ENCODE measurements at places on chromosomes 2 and 18.

- DNase-seq: no peak
These were observed 142.0 kb downstream of the COL6A3 start for GRCh38 chr2:237271698-237272652.

DNA sequence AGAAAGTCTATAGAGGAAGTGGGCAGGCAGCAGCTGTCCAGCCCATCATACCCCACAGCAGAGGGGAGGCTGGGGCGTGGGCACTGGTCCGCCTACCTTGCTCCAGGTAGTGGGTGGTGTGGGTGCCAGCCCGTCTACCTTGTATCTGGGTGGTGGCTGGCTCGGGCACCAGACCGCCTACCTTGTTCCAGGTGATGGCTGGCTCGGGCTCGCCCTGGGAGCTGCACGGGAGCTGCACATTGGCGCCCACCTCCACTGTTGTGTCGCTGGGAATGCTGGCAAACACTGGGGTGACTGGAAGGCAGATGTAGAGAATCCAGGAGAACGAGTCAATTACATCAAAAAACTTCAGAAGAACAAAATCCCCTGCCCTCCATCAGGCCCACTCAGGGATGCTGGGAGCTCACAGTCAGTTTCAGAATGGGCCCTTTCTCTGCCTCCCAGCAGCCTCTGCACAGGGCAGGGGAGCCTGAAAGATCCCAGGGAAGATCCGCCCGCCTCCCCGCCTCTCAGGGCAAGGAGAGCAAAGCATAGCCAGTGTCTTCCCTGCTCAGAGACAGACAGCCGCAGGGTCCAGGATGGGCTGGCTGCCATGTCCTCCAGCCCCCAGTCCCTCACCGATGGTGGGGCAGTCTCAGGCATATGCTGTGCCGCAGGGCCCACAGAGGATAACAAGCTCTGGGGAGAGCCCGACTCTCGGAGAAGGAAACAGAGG lies 82.3 kb downstream of the PXDN start:
- DNase-seq: no peak

DNA sequence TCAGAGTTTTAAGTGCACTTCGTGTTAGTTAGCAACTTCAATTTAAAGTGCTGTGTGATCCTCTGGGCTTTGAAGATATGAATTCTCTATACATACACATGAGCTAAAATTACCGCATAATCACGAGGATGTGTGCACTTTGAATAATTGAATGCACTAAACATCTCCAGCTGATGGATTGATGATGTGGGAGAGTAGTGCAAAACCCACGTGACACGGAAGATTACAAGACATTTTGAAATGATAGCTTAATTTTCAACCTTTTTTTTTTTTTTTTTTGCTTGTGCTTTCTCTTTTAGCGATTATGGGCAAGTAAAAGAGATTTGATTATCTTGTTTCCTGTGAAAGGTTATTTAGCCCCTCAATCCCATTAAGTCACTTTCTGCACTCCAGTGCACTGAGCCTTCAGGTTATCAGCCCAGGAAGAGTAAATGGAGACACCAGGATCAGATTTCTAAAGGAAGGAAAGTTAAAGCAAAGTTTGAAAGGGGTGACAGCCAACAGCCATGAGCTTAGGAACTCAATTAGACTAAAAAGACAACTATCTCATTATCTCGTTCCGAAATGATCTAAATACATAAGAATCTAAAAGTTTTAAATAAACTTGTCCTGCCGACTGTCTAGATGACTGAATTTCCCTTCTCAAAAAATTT lies 81.6 kb downstream of the CDK15 start:
- no peak for DNase-seq

DNA sequence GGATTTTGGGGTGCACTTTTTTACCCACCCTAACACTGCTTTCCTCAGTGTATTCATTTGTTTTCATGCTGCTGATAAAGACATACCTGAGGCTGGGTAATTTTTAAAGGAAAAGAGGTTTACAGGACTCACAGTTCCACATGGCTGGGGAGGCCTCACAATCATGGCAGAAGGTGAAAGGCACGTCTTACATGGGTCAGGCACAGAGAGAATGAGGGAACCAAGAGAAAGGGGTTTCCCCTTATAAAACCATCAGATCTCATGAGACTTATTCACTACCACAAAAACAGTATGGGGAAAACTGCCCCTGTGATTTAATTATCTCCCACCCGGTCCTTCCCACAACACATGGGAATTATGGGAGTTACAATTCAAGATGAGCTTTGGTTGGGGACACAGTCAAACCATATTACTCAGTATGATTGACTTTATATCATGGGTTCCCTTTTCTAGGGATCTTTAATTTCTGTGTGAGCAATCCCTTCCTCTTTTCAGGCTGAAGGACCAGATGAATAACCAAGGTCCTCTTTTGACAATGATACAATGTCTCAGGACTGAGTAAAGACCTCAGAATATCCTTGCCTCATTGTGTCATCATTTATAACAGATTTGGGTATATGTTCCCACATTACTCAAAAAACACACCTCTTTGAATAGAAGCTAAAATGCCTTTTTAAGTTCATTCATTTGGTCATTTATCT lies 100.1 kb upstream of the TRIB2 start:
- DNase-seq: no peak

- DNase-seq: no peak
These were observed 242.2 kb downstream of the FIGN start for GRCh38 chr2:163493359-163494298.

GRCh38 chr18:63970809-63971205 lies 926 bp downstream of the SERPINB8 start:
- DNase-seq: peak; percentile 59

DNA sequence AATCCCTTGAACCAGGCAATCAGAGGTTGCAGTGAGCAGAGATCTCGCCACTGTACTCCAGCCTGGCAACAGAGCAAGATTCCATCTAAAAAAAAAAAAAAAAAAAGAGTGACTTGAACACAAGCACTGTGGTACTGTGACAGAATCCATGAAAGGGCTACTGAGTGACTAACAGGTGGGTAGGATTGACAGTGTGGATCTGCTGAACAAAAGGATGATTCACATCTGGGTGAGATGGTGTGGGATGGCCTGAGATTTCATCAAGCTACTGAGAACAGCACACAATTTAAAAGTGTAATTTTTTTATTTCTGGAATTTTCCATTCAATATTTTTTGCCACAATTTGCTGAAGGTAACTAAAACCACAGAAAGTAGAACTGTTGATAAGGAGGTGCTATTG lies 13.3 kb upstream of the SP3 start:
- DNase-seq: peak; percentile 83

- DNase-seq: no peak
These were observed 1.3 kb downstream of the NYAP2 start for GRCh38 chr2:225400546-225401400.

GRCh38 chr2:65608466-65608865 lies 176.1 kb upstream of the SPRED2 start:
- DNase-seq: no peak

- no peak for DNase-seq
These were observed 251.8 kb upstream of the DDX18 start for GRCh38 chr2:117562654-117563053.

DNA sequence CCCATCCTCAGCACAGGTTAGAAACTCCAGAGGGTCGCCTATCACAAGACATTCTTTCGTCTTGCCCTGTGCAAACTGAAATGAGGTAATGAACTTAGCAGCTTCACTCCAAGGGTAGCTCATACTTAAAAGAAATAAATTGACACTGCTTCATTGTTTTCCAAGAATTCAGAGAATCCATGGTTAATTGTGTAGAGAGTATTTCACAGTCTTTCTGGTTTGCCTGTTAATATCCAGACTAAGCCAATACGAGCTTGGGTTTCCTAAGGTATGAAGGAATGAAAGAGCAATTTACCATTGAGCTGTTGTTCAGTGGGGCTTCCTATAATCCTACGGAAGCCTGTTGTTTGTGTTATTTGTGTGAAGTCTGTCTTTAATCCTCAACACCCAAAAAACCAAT lies 58.7 kb downstream of the FAM124B start:
- peak; percentile 2 for DNase-seq

GRCh38 chr2:88924533-88924932 lies 233.1 kb downstream of the RPIA start:
- DNase-seq: no peak

DNA sequence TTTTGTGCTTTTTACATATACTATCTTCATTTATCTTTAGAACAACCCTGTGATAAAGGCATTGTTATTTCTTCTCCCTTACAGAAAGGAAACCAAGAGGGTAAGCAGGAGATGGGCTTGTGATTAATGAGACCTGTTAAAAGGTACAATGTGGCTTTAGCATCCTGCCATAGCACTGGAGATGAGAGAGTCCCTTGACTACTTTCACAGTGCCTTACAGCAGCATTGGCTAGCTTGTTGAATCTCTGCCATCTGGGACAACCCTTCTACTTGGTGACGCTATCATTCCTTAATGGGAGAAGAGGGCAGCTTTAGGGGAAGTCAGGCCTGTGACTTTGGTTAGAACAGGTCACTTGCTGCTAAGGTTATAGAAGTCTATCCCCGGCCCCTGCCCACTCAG lies 68.1 kb upstream of the LYPD6B start:
- DNase-seq: no peak

GRCh38 chr2:54208364-54209240 lies 47.4 kb downstream of the TSPYL6 start:
- no peak for DNase-seq

GRCh38 chr18:77208964-77209363 lies 40.7 kb upstream of the GALR1 start:
- peak; percentile 78 for DNase-seq

DNA sequence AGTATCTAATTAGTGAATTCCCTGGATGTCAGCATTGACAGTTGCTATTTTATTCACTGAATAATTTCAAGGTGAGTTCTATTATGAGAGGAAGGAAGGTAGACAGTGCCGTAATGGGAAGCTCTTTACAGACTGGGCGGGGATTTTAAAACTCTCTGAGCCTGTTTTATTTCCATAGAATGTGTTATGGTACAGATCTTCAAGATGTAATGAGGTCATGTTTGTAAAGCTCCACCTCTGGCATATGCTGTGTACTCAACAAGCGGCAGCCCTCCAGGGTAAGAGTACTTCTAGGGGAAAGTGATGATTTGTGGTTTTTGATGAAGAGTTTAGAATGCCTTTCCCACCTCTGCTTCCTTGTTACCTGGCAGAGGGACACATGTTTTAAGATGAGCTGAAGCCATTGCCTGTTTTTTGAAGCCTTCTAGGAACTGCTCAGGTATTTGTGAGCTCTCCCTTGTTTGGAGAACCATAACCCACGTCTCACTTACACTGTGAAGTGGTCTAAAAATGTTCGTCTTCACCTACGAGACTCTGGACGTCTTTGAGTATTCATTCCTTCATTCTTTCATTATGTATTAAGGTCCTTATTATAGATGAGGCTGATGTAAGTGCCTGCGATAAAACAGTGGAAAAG lies 251.2 kb downstream of the PTGR3 start:
- no peak for DNase-seq

DNA sequence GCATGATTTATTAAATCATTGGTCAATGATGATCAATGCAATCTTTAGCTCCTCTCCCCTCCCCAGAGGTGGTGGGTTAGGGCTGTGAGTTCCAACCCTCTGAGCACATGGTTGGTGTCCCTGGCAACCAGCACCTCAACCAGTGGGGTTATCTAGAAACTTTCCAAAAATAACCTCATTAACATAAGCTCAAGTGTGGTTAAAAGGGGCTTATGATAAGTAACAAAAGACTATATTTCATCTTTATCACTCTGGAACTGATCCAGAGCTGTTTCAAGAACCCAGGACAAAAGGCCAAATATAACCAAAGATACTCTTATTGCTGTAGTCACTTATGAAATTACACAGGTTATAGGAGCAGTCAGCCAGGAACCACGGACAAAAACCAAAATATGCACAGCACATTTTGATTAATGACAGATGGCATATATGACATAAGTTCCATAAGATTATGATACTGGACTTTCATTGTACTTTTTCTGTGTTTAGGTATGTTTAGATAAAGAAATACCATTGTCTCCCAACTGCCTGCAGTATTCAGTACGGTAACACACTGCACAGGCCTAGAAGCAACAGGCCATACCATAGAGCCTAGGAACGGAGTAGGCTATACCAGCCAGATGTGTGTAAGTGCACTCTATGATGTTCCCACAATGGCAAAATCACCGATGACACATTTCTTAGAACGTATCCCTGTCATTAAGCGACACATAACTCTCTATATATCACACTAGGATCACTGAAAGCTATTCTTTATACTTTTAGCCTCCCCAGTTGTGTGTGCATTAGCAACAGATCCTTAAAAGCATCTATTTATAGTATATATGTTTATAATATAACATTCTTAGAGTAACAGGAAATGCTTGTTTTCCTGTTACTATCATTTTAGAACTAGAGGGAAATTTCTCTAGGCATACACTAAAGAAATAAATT lies 31.9 kb downstream of the KIDINS220 start:
- DNase-seq: no peak

DNA sequence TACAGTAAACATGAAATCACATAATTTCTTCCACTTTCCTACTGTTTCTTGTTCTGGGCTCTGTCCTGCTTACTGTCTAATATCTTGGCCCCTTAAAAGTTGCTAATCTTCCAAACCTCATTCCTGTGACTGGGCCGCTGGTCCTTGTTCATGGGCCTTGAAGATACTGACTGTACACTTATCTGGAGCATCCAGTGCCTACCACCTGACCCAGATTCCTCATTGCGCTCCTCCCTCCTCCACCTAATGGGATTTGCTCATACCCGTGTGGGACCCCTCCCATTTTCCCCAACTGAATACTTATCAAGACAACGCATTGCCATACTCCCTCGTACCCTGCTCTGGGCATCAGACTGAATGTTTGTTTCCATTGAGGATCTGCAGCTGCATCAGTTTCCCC lies 6.1 kb upstream of the IL37 start:
- DNase-seq: no peak

- no peak for DNase-seq
These were observed 134.3 kb downstream of the TDRD15 start for GRCh38 chr2:21258082-21258481.

- DNase-seq: no peak
These were observed 173.0 kb upstream of the ALKAL2 start for GRCh38 chr2:460861-461260.

- no peak for DNase-seq
These were observed 11.0 kb upstream of the PLA2R1 start for GRCh38 chr2:160073284-160073888.

DNA sequence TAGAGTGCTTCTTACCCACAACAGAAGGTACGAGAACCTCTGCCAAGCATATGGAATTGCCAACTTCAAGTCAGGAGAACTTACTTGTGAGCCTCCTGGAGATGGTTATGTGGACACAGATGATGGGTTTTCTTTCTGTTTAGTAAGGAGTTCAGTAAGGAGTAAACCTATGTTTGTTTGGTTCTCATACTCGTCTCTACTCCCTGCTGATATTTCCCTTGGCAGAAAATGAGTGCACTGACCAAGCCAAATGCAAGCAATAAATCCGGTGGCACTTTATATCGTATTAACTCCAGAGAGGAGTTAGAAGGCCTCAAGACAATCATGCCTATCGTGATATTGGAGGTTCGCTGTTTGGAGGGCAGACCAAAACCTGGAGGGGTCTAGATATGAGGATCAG lies 83.2 kb upstream of the CYP1B1 start:
- DNase-seq: no peak

GRCh38 chr2:108243566-108243965 lies 3.8 kb downstream of the SULT1C3 start:
- DNase-seq: no peak
